ENCODE measurements at places on chromosomes 13 and 19. TPM values are rescaled to one million over a fixed set of nuclear protein-coding genes. Genes with fewer than 3 reads are reported as not detected.

DNA sequence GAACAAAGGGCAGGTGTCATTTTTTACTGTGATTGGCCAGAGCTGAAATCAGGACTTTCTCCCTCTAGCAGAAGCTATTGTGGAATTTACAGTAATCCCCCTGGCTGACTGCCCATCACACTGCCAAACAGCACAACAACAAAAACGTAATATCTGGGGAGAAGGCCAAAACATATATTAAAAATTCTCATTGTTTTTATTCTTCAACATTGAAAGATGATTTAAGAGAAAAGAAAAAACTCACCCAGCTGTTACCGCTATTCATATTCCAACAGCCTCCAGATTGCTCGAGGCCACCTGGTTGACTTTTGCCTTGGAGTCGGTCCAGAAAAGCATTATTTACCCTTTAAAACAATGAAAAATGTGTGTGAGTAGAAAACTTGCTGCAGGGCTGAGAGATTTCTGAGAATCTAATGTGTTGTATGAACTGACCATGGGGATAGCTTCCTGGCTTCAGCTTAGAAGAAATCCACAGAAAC lies 97.2 kb downstream of the EPSTI1 start:
- DNase-seq = no peak

Gene DACT3
- 18.7 TPM for total RNA-seq

Gene LRRC4B
- total RNA-seq = 0.52 TPM

Gene PCDH17
- 0.34 TPM for total RNA-seq

GRCh38 chr19:46616631-46617322 lies 8.1 kb downstream of the PTGIR start:
- no peak for DNase-seq

DNA sequence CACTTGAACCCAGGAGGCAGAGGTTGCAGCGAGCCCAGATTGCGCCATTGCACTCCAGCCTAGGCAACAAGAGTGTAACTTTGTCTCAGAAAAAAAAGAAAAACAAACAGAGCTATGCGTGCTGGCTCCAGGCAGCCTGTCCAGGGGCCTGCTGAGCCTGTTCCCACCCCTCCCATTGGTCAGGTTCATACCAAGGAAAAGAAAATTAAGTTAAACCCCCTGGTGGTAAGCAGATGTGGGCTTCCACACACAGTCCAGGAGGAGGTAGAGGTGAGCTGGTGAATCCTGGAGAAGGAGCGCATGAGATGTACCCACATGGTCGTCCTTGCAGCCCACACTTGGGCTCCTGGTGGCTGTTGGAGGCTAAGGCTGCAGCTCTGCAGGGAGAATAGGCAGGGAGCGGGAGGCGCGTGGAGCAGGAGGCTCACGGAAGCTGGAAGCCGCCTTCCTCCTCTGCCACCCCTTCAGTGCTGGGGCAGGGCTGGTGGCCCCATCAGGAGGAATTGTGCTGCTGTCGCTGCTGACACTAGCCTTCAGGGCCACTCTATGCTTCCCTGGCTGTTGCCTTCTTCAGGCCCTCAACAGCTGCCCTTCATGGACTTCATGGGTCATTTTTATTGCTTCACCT lies 10.5 kb upstream of the CHAMP1 start:
- DNase-seq = no peak

DNA sequence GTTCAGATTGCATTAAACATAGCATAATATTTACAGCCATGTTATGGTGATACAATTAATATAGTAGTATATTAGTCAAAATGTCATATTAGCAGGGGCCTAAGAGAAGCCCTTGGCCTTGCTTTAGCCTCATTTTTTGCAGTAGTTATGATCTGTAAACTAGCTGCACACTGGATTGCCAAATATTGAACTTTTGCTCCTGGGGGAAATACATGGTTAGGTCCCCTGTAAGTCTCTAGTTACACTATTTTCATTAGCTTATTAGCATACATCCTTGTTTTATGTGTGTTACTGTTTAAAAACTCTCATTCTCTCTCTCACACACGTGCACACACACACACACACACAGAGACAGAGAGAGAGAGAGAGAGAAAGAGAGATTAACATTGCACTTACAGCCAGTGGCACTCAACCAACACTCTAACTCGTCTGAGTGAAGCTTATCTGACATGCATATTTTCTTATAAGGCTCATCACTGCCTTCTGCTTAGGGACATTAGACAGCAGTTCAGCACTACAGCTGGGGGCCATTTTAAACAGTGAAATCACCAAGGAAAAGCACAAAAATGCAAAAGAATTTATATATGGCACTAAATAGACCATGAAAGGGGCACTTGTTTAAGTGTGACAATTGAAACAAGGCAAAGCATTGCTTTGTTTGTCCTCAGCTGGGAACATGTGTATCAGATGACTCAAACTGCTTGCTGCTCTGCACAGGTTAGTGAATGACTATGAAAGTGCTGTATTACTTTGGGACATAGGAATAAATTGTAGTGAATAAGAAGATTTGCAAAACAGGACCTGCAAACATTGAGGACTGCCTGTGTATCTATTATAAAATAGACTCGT lies 278.7 kb downstream of the GPC6 start:
- DNase-seq = no peak

Gene CYP2A7
- total RNA-seq = not detected

Gene CEACAM7
- total RNA-seq = not detected

- DNase-seq = no peak
These were observed 155.2 kb downstream of the DPF1 start for GRCh38 chr19:38068826-38069225.

DNA sequence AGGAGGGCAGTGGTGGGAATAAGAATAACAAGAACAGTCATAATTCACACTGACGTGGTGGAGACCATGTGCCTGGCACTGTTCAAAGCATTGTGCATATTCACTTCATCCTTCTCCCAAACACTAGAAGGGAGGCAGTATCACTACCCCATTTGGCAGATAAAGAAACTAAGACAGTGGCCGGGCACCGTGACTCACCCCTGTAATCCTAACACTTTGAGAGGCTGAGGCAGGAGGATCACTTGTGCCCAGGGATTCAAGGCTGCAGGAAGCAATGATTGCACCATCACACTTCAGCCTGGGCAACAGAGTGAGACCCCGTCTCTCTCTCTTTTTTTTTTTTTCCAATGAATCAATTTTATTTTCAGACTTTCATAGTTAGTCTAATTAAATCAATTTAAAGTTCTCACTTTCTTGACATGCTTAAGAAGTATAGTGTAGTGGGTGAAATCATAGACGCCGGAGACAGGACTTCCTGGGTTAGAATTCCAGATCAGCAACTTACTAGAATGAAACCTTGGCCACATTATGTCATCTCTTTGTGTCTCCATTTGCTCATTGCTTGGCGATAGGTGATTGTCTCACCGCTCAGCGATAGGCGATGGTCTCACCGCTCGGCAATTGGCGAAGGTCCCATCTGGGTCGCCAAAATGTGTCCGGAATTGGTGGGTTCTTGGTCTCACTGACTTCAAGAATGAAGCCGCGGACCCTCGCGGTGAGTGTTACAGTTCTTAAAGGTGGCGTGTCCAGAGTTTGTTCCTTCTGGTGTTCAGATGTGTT lies 5.3 kb upstream of the ATG4D start:
- no peak for DNase-seq

Gene PLEKHF1
- 29.4 TPM for total RNA-seq

DNA sequence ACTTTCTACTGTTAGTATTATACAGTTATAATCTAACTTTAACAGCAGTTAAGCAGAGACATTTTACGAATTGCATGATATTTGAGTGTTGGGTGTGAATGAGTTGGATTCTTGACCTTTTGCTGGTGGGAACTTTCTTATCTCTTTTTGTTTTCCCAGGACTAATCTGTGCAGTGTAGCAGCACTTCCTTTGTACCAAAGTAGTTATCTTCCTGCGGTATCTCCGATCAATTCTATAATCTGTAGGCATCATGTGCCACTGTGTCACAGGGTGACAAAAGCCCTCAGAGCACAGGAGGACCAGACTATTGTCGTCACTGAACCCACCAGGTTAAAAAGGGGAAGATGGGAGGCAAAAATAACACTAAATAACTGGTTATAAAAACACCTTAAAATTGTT lies 823.5 kb downstream of the GPC5 start:
- no peak for DNase-seq

- DNase-seq = no peak
These were observed 21.1 kb downstream of the FAM187B start for GRCh38 chr19:35207391-35207871.

- no peak for DNase-seq
These were observed 71.3 kb downstream of the DPF1 start for GRCh38 chr19:38152461-38153379.

DNA sequence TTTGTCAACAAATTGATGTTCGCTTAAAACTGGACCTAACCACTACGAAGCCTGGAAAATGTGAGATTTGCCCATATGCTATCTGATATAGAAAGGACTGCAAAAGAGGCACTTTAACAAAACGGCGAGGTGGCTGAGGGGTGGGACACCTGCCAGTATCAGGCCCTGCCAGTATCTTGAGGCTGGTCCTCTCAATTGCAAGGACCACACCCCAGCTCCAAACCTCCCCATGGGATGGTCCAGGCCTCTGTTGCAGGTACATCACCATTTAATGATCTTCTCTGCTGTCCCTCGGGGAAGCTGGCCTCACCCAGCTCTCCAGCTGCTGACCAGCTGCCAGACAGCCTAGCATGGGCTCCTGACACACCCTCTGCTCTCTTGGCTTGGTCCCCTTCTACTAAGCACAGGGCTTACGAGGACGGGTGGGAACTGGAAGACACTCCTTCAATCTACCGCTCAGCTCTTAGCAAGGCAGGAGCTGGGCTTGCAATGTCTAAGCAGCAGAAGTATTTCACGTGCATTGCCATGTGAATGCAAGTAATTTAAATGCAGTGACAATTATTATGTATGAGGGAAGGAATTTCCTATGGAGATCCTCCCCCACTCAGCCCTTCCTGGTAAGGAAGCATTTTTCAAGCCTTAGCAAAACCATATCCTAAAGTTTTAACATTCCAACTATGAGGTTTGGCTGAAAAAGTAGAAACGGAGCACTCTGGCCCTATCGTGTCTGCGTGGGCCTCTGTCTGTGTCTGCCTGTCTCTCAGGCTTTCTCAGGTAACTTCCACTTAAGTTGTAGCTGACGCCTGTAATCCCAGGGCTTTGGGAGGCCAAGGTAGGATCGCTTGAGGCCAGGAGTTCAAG lies 63.9 kb downstream of the LATS2 start:
- peak; percentile 36 for DNase-seq

Gene CGB5
- total RNA-seq = not detected

Gene ZSWIM9
- total RNA-seq = 5.6 TPM

- no peak for DNase-seq
These were observed 56.8 kb upstream of the GPR183 start for GRCh38 chr13:99363949-99364348.

GRCh38 chr13:71522941-71523526 lies 344.0 kb downstream of the DACH1 start:
- DNase-seq = no peak

- DNase-seq = no peak
These were observed at the start of gene F7 for GRCh38 chr13:113105032-113105920. TSS of gene F7 (plus strand) at chr13:113105791. CDS start at chr13:113105842, 51 bp downstream.

GRCh38 chr13:27266917-27267316 lies 3.7 kb upstream of the RASL11A start:
- no peak for DNase-seq

- DNase-seq = no peak
These were observed 59.4 kb upstream of the FARP1 start for GRCh38 chr13:98083507-98083906.

Gene C19orf85
- total RNA-seq = not detected

DNA sequence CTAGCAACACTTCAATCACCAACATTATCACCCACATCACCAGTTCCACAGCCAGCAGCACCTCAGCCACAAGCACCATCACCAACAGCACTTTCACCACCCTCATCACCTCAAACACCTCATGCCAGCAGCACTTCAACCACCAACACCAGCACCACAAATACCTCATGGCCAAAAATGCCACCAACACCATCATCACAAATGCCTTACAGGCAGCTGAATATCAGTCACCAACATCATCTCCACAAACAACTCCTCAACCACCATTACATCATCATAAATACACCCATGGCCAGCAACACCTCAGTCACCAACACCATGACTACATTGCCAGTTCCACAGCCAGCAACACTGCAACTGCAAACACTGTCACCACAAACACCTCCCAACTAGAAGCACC lies 10.4 kb downstream of the FCER2 start:
- DNase-seq = no peak

Gene ZNF611
- 16.3 TPM for total RNA-seq

Gene CERS1
- 10.2 TPM for total RNA-seq

DNA sequence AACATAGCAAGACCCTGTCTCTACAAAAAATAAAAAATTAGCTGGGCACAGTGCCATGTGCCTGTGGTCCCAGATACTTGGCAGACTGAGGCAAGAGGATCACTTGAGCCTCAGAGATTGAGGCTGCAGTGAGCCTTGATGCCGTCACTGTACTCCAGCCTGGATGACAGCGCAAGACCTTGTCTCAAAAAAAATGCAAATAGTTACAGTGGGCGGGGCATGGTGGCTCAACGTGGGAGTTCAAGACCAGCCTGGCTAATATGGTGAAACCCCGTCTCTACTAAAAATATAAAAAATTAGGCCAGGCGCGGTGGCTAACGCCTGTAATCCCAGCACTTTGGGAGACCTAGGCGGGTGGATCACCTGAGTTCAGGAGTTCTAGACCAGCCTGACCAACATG lies 8.5 kb downstream of the PGLS start:
- no peak for DNase-seq

GRCh38 chr13:50026788-50027473 lies 11.7 kb downstream of the KCNRG start:
- DNase-seq = no peak

DNA sequence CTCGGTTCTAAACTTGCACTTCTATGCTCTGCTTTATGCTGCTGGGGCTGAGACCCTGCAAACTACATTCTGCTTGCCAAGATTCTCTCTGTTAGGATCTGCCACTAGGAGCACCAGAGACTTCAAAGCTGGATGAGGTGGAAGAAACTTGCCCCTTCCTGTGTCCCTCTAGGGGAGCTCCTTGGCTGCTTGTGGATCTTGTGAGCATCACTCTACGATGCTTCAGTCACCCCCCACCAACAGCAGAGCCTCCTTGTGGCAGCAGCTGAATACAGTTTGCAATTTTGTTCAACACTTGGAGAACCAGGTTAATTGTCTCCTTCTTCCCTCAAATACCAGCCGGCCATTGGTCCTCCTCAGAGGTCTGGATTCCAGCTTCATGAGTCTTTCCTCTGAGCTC lies 310.6 kb downstream of the FGF14 start:
- DNase-seq = no peak

Gene ATP11A
- total RNA-seq = 13.1 TPM

- DNase-seq = no peak
These were observed 57.3 kb downstream of the EFNB2 start for GRCh38 chr13:106478116-106478515.

GRCh38 chr13:82947191-82947621 lies 935.1 kb downstream of the SLITRK1 start:
- DNase-seq = no peak

Gene CPT1C
- total RNA-seq = 30.7 TPM

GRCh38 chr13:104831831-104832230 lies 1703.6 kb downstream of the EFNB2 start:
- no peak for DNase-seq

GRCh38 chr19:37594982-37595382 lies 306 bp downstream of the ZNF540 start:
- DNase-seq = no peak
